ENCODE measurements at places on chromosomes 2 and 18.

DNA sequence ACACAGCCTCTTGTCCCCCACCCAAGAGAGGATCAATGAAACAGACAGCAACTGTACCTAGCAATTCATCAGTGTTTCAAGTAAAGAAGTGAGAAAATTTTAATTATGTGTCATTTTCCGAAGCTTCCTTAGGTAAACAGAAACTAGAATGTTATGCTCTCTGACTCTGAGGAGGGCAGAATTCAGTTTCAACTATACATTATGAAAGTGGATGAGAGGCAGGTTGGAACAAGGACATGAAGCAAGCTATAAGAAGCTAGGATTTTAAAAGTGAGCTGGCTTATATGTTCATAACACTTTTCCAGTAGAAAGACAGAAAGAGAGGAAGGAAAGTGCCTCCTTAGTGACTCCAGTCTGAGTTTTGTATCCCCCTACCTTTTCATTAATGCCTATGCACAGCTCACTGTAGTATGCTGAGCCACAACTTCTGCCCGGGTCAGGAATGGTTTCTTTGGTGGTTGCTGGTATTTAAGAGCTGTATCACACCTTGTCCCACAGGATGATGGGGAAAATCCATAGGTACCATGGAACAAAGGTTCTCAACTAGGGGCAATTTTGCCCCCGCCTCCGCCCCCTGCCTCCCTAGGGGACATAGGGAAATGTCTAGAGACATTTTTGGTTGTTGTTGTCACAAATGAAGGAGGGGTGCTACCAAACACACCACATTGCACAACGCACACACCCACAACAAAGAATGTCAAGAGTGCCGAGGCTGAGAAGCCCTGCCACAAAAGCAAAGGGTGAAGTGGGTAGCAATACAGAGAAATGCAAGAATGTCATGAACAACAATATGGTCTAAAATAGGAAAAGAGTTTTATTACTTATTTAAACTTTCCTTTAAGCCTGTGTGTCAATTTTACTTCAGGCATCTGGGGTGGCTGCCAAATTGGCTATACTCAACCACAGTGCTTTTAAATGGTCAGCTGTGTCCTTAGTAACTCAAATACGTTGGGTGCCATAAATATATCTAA lies 161.0 kb upstream of the ZFP36L2 start:
- DNase-seq = no peak

DNA sequence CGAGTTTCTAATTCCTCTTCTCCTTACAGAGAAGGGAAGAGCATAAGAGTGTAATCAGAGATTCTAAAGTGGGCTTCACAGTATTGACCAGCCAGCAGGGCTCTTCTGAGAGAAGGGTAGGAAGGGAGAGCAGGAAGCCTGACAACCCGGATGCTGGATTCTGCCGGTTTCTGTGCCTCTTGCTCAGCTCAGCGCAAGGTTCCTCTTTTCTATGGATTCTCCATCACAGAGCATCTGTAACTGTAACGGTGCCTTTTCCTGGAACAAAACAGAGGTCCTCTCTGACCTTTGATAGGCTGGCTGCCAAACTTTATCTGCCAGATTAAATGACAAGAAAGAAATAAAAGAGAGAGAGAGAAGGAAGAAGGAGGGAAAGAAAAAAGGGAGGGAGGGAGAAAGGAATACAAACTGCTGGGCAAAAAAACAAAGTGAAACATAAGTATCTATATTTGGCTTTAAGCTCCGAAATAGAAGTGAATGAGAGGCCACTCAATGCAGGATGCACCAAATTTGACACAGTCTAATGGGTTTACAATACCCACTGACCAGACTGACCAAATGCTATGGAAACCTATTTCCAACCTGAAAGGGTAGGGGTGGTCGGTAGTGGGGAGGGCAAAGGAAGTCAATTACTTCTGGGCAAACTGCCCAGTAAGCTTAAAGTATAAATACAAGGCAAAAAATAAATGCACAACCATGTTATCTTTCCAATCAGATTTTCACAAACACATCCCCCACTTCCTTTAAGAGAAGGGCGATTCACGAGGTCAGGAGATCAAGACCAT lies 59.2 kb downstream of the PIEZO2 start:
- DNase-seq = no peak

GRCh38 chr2:60356346-60356745 lies 197.1 kb downstream of the BCL11A start:
- DNase-seq = no peak

DNA sequence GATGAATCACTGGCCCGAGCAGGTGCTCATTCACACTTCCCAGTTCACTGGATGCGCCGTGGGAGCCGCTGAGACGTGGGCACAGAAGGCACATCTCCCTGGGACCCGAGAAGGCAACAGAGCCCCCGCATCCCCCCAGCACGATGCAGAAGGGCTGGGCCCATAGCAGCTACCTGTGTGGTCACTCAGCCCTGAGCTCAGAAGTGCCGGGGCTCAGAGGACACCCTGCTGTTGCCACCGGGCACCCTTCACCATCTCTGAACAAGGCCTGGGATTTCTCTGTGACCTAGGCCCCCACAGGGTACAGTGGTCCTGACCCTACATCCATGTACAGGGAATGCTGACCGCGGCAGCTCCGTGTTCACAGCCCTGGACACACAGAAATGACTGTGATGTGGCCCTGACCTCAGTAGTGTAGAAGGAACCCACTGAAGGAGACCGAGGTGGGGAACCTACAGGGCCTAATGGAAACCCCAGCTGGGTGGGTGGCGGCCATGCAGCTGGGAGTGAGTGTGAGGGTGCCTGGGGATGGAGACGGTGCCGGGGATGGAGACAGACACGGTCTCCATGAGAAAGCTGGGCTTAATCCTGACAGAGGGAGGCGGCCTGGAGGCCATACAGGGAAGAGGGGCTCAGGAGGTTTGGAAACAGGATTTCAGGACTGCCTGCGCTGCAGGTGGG lies 111.9 kb upstream of the OTOS start:
- DNase-seq = no peak

GRCh38 chr18:55781481-55781957 lies 193.5 kb upstream of the TCF4 start:
- peak; percentile 71 for DNase-seq

DNA sequence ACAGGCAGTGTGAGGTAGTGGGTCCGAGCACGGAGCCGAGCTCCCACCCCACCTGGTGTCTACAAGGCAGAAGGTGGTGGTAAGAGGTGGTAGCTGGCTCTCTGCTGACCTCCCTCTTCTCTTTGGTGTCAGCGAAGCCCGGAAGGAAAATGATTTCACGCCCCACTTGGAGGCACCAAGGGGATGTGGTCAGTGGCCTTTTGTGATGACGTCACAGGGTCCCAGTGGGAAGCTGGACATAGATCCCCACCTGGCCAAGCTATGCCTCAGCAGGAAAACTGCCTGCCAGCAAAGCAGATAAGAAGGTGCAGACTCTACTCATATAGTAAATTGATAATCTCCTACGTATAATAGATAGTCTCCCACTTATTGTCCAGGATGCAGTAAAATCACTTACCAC lies 183.7 kb upstream of the ALKAL2 start:
- DNase-seq = no peak

- no peak for DNase-seq
Measured at GRCh38 chr2:217843324-217843723, 159.5 kb downstream of the TNS1 start.

- DNase-seq = peak; percentile 45
Measured at GRCh38 chr2:168471163-168471475, 15.0 kb downstream of the CERS6 start.

DNA sequence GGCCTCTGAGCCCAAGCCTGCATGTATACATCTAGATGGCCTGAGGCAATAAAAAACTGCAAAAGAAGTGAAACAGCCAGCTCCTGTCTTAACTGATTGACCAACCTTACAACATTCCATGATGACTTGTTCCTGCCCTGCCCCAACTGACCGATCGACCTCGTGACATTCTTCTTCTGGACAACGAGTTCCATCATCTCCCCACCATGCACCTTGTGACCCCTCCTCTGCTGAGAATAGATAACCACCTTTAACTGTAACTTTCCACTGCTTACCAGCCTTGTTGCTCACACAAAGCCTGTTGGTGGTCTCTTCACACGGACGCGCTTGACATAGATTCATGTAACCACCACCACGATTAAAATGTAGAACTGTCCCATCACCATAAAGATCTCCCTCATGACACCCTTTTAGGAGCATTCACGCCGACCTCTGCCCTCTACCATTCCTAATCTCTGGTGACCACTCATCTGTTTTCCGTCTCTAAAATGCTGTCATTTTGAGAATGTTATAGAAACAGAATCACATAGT lies 120.1 kb upstream of the REV1 start:
- DNase-seq = no peak

- DNase-seq = no peak
Measured at GRCh38 chr2:192469612-192470011, 274.9 kb upstream of the TMEFF2 start.

Data from NCI-H446 (cell line).